ENCODE measurements at places on chromosomes 3 and 15. TPM values are rescaled to one million over a fixed set of nuclear protein-coding genes. Genes with fewer than 3 reads are reported as not detected.

DNA sequence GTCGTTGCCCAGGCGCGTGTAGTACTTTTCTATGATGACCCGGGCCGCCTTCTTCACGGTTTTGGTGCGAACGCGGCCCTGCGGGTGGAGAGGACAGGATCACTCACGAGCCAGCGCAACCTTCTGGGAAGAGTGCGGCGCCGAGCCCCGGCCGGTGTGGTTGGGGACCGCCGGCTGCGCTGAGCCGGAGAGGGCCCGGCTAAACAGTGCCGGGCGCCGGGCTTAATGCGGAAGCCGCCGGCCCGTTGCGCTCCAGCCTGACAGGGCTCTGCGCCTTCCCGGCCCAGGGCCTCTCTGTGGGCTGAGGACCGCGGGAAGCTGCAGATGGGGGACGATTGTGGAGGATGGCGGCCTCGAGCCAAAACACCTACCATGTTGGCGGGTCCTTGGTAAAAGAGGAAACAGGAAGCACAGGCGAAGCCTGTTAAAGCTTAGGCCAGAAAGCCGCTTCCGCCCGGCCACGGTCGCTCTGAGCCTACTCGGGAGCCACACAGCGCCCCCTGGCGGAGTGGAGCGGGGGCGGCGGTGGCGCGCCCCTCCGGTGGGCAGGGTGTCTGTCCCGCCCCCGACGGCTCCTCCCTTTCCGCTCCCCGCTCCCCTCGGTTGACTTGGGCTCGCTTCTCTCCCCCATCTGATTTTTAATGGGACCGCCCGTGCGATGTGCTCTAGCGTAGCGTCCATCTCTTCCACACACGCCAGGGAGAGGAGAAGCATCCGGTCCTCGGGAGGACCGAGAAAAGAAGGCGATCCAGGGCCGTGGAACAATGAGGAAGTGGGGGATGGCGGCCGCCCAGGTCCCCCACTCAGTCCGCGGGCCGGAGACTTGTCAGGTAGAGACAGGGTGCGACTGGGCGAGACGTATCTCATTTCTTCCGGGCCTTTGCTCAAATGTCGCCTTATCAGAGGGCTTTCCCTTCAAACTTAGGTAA is at the start of gene RPS17:
Gene RPS17, minus strand, starts transcription at position 403 of the 929 bp plus-strand sequence. Its CDS starts 29 bp downstream, at position 374.
- DNase-seq = peak; percentile 97

DNA sequence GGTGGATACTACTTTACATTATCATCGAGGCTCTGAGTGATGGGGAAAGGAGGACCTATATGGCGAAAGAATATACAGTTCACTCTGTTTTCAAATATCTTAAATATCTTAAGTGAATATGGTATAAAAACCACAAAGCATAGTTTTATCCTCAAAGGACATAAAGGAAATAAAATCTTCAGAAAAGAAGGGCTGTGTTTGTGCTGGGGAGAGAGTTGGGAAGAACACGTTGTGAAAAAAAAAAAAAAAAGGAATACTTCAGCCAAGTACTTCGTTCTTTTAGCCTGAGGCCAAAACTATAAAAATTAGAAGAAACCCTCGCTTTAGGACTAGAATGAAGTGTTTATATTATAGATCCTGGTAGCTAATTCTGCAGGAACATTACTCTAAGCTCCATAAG is 10.2 kb upstream of the TMEM212 start:
- no peak for DNase-seq

DNA sequence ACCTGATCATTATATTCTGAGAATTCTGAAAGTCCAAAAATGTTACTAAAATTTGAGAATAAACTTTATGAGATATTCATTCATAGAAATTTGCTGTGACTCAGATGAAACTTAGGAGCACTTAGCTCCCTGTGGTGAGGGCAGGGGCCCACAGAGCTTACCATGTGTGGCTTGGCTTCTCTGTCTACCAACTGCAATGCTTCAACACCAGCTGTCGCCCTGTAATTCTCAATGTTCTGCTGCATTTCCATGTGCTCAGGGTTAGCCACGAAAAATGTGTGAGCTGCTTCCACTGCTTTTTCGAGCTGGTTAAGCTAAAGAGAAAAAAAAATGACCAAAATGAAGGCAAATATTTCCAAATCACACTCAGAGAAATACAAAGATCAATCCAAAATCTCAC is 125.6 kb downstream of the P3H2 start:
- no peak for DNase-seq

GRCh38 chr3:154779571-154779970 is 300.5 kb upstream of the MME start:
- DNase-seq = no peak

GOLGA8N gene
- total RNA-seq = 8.8 TPM

Data from left lobe of liver (tissue), 2 donors.